ENCODE measurements at places on chromosomes 2 and 18.

DNA sequence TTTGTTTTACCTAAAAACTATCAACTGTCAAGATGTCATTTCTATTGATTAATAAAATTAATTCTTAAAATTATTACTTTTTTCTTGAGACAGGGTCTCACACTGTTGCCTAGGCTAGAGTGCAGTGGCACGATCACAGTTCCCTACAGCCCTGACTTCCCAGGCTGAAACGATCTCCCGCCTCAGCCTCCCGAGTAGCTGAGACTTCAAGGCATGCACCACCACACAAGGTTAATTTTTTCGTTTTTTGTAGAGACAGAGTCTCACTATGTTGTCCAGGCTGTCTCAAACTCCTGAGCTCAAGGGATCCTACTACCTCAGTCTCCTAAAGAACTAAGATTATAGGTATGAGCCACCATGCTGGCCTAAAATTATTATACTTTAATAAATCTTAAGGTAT is 18.7 kb downstream of the HNRNPLL start:
- DNase-seq: no peak
- H3K27ac ChIP-seq: no peak overlapping the region
- peaks cover 47% of the 10 kb centered on the region for H3K4me1 ChIP-seq
- no peak overlapping the region for H3K4me3 ChIP-seq
- no peaks in the 10 kb centered on the region for H3K27me3 ChIP-seq

- DNase-seq: no peak
- H3K36me3 ChIP-seq: no peaks in the 10 kb centered on the region
- H3K4me1 ChIP-seq: peaks cover 14% of the 10 kb centered on the region
- H3K27ac ChIP-seq: no peak overlapping the region
- peaks cover 55% of the 10 kb centered on the region for H3K27me3 ChIP-seq
Observed at GRCh38 chr18:67483237-67483636, 33.3 kb downstream of the DSEL start.

GRCh38 chr2:8565399-8566154 is 116.3 kb upstream of the ID2 start:
- no peak for DNase-seq
- no peak overlapping the region for H3K27ac ChIP-seq
- peaks cover 5% of the 10 kb centered on the region for H3K4me1 ChIP-seq
- no peaks in the 10 kb centered on the region for H3K27me3 ChIP-seq

DNA sequence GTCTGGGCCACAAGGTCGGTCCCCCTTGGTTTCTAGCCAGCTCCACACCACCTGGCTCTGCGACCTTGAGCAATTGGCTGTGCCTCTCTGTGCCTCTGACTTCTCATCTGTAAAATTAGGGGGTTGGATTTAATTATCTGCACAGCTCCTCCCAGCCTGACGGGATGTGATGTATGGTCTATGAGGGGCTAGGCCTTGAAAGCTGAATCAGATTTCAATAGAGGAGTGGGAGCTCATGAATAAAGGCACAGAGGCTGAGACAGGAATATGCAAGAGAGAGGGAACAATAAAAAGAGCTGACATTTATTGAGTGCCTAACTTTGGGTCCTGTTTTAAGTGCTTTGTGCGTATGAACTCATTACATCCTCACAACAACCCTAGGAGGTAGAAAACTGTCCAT is 104.7 kb downstream of the ALK start:
- no peaks in the 10 kb centered on the region for H3K27me3 ChIP-seq
- no peaks in the 10 kb centered on the region for H3K36me3 ChIP-seq
- H3K4me1 ChIP-seq: peaks cover 21% of the 10 kb centered on the region
- H3K27ac ChIP-seq: no peak overlapping the region

GRCh38 chr2:20447437-20448245 is 767 bp downstream of the RHOB start:
- H3K36me3 ChIP-seq: no peaks in the 10 kb centered on the region
- no peak overlapping the region for H3K27ac ChIP-seq

DNA sequence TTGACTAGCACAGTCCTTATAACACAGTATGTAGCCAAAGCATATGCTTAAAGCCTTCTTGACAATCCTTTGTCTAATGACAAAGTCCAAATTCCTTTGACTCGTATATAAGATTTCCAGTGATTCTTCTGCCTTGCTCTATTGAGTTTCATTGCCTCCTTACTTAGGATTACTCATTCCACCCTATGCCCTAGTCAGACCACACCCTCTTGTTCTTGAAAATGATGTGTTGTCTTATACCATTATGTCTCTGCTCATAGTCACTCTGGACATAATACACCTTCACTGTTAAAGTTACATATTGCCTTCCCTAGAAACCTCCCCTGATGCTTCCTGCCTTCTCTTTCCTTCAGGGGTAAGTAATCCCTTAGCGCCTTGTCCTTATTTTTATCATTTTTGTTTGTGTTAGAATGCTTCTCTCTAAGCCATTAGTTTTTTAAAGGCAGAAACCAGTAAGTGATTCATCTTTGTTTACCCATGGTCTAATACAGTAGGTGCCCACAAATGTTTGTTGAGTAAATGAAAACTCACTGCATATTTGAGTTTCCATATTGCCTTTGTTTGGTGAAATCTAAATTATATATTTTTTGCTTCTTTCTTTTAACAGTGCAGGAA is 19.3 kb downstream of the GPD2 start:
- H3K36me3 ChIP-seq: peaks cover 15% of the 10 kb centered on the region
- H3K4me1 ChIP-seq: peaks cover 12% of the 10 kb centered on the region
- DNase-seq: no peak

DNA sequence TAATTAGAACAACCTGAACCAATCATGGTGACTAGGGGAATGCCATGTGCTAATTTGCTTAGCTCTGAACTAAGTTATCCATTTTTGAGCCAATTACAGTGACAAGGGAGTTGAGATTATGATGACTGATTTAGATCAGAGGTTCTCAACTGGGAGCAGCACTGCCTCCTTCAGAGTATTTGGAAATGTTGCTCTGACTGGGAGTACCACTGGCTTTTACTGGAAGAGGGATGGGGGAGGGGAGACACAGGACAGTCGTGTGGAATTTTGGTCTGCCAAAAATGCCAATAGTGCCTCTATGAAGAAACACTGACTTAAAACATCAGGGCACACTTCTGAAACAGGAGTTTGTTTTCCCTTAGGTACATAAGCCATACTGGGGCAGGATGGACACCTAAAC is 48.1 kb upstream of the VPS54 start:
- H3K4me1 ChIP-seq: peaks cover 51% of the 10 kb centered on the region
- DNase-seq: no peak
- no peak overlapping the region for H3K4me3 ChIP-seq
- H3K36me3 ChIP-seq: no peaks in the 10 kb centered on the region
- H3K27me3 ChIP-seq: no peaks in the 10 kb centered on the region

DNA sequence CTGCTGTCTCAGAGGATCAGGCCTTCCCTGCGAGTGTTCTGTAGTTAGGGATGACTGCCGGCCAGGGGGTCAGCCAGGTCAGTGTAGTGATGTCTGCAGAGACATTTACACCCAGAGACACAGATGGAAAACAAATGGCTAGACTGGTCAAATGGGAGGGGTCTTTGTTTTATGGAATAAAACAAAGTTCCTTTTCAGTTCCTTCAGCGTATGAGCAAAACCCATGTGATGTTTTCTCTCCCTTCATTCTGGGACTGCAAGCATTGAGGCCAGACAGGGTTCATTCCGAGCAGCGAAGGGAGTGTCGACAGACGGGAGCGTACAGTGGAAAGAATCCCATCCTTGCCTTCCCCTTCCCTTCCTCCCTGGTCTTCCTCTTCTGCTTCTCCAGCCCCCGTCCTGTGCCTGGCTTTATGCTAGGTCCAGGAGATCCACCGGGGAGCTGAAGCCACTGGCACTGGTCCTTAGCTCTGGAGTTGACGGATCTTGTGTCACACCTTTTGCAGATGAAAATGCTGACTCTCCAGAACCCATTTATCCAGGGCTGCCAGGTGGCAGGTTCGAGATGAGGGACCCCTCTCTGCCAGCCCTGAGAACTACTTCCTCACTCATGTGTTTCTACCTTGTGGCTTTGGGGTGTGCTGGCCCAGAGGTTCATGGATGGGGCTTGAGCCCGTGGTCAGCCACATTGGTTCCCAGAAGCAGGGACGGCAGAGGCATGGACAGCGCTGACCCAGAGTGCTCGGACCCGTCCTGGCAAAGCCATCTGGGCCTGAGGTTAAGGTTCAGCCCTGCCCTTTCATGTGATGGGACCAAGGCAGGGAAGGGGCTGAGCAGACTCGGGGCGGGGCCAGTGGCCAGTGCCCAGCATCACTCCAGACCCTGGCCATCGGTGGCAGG is 24.2 kb downstream of the ITGB1BP1 start:
- peaks cover 11% of the 10 kb centered on the region for H3K4me1 ChIP-seq
- peaks cover 7% of the 10 kb centered on the region for H3K36me3 ChIP-seq
- no peak overlapping the region for H3K27ac ChIP-seq
- no peak for DNase-seq
- H3K27me3 ChIP-seq: no peaks in the 10 kb centered on the region

DNA sequence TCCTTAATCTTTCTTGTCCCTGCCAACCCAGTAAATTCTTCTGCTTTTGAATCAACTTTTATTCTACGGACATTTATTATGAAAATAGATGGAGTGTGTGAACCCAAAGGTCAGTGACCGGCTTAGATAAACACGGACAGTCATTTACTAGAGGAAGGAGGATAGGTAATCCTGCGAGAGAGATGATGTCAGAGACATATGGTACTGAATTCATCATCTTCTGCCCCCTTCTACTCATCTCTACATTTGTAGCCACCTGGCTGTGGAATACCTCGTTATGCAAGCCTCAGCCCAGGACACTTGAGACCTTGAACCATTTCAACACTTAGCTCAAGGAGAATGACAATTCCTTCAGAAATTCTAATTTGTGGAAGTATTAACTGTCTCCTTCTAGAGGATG is 443.6 kb downstream of the TDRD15 start:
- no peak overlapping the region for H3K4me3 ChIP-seq
- H3K27ac ChIP-seq: no peak overlapping the region
- H3K27me3 ChIP-seq: no peaks in the 10 kb centered on the region
- peaks cover 22% of the 10 kb centered on the region for H3K4me1 ChIP-seq

- peaks cover 39% of the 10 kb centered on the region for H3K4me1 ChIP-seq
- no peaks in the 10 kb centered on the region for H3K27me3 ChIP-seq
- H3K4me3 ChIP-seq: no peak overlapping the region
- no peak for DNase-seq
Observed at GRCh38 chr18:79406708-79407107, 11.0 kb downstream of the NFATC1 start.

DNA sequence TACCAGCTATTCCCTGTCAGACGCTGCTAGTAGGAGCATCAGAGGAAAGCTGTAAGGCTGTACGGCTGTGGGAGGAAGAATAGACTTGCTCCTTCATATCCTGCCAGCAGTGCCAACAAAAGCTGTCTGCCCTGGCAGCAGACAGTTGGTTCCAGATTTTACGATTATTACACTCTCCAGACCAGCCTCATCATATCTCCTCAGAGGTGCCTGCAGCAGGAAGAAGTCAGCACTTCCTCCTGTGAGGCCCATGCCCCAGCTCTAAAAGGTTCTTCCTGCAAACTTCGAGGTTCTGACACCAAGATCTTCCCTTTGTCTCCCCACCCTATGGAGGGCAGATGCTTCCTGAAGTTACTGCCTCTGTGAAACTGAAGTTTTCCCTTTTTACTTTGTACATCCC is 537.7 kb upstream of the PKDCC start:
- H3K4me3 ChIP-seq: no peak overlapping the region
- H3K27me3 ChIP-seq: no peaks in the 10 kb centered on the region
- no peaks in the 10 kb centered on the region for H3K4me1 ChIP-seq
- H3K36me3 ChIP-seq: no peaks in the 10 kb centered on the region
- DNase-seq: no peak

DNA sequence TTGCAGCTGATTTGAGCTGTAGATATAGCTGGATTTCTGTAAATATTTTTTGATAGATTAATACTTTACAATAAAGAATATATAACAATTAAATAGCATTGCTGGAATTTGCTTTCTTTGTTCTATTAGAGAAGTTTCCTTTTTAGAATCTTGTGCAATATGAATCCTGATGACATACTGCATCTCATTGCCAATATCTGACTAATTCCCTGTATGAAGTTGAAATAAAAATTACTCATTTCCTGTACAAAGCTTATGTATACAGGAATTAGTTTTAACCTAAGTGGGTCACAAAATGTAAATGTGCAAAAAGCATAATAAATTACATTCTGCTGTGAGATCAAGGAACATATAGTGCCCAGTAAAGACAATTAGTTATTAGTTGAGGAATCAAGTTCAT is 72.8 kb upstream of the TMEFF2 start:
- H3K27ac ChIP-seq: no peak overlapping the region
- H3K4me3 ChIP-seq: no peak overlapping the region
- no peak for DNase-seq
- H3K27me3 ChIP-seq: no peaks in the 10 kb centered on the region
- no peaks in the 10 kb centered on the region for H3K36me3 ChIP-seq

- peak overlapping the region; percentile 65 for H3K27ac ChIP-seq
- peak overlapping the region; percentile 95 for H3K4me3 ChIP-seq
- H3K36me3 ChIP-seq: no peaks in the 10 kb centered on the region
Observed at GRCh38 chr2:238425505-238425978, 1.2 kb upstream of the ASB1 start.

DNA sequence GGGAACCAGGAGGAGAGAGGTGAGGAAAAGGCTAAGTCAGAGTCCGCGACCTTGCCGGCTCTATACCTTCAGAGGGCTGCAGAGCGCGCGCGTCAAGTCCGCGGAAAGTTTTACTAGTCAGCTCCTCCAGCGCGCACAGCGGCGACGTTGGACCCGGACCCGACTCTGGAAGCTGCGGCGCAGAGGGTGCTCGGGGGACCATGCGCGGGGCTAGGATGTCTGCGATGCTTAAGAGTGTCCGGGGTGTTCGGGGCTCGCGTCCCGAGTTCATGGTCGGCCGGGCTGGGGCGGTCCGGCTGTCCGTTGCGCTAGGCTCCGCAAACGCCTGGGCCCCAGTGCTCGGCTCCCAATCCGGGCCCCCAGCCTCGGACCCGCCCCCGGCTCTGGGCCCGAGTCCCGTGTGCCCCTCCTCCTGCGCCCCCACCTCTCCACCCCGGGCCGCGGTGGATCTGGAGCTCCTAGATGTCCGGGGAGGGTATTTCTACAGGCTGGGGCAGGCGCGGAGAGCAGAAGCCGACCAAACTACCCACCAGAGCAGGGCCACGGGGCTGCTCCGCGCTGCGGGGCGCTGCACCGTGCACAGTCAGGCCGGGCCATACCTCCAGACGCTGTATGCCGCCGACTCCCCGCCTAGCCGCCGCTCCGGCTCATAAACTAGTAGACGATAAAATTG is at the start of gene LBX2:
LBX2 (minus strand) TSS at position 337 of the 673 bp plus-strand sequence; CDS start at position 271, 66 bp downstream.
- H3K36me3 ChIP-seq: peaks cover 2% of the 10 kb centered on the region
- DNase-seq: peak; percentile 52
- H3K27ac ChIP-seq: no peak within 1 kb of the TSS
- H3K4me1 ChIP-seq: peaks cover 50% of the 10 kb centered on the region
- H3K27me3 ChIP-seq: peaks cover 100% of the 10 kb centered on the region

Data from WTC11 (cell line).